ENCODE measurements at places on chromosomes 11 and 22.

DNA sequence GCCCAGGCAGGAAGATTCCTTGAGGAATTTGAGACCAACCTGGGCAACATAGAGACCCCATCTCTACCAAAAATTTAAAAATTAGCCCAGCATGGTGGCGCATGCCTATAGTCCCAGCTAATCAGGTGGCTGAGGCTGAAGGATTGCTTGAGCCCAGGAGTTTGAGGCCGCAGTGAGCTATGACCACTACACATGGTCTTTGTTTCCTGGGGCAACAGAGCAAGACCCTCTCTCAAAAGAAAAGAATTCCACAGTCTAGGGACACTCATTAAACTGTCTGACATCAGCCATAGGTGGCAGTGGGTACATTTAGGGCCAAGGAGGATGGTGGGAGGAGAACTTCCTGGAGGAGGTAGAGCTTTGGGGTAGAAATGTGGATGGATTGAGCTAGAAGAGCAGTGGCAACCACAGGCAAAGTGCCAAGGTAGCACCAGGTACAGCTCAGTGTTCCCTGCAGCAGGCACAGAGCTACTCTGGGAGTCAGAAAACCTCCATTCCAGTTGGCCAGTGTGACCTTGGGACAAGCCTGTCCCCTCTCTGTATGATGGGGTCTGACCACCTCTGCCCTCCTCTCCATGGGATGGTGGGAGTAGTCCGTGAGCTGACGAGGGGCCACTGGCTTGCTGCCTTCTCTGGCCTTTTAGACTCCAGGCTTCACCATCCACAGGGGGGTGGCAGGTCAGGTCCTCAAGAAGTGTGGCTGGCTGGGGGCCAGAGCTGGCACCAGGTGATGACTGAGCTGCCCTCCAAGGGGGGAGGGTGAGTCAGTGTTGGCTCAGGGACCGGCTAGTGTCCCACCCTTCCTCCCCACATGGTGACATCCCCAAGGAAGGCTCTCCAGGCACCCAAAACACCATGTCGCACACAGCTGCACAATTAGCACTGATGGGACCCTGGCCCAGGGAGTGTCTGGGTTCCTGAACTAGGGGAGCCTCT is 3.7 kb upstream of the CLCF1 start:
- DNase-seq: no peak

DNA sequence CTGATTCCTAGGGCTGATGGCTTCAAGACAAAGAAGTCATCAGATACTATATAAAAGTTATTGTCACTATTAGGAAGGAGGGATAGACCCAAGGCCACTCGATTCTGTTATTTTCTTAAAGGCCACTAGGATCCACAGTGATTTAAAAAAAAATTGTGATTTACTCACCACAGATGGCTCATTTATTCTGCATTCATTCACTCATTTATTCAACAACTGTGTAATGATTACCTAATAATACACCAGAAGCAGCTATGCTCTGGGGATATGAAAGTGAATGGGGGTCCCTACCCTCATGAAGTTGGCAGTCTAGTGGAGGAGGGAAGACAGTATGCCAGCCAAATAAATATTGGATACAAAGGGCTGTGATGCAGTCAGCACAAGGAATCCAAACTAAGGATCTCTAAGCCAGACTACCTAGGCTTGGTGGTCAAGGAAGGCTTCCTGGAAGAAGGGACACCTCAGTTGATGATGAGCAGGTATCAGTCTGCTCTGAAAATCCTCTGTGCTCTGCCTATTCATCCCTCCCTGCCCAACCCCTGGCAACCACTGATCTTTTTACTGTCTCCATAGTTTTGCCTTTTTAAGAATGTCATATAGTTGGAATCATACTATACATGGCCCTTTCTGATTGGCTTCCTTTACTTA is 110.5 kb downstream of the NAT10 start:
- no peak for DNase-seq

GRCh38 chr11:19288256-19288655 is 47.5 kb upstream of the E2F8 start:
- no peak for DNase-seq

GRCh38 chr11:34176751-34177209 is 71.4 kb downstream of the NAT10 start:
- DNase-seq: no peak

- no peak for DNase-seq
These were observed 25.4 kb downstream of the OSBPL5 start for GRCh38 chr11:3139481-3140290.

DNA sequence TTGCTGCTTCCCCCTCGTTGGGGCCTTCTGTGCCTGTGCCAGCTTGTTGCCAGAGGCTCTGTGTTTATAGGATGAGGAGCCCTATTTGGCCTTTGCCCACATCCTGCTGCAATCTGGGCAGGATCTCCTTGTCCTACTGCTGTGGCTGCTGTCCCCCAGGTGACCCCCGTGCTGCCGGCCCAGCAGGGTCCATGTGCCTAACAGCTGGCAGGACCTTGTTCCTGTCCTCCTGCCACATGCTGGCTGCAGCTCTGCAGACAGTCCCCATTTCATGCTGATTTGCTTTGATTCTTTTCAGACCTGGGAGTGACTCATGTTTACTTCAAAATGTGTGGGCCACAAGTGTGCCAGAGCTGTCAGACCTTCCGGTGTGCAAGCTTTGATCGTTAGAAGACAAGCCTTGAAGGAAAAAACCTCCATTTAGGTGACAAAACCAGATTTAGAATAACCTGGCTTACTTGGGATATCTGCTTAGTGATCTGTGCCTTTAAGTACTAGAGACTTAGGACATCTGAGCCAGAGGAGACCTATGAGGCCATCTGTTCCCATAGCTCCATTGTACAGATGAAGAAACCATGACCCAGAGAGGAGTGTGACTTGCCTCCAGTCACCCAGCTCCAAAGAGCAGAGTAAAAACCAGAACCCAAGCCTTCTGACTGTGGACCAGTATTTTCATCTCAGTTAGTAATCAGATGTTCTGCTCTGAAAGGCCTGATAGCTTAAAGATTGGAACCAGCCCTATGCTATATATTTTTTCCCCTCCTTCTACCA is 11.1 kb downstream of the NAV2 start:
- peak; percentile 46 for DNase-seq

- no peak for DNase-seq
These were observed at the start of gene ABCC8 for GRCh38 chr11:17476317-17477083. TSS of gene ABCC8 (minus strand) at chr11:17476845. CDS start at chr11:17476776, 69 bp downstream.

GRCh38 chr22:45202333-45203149 is 38.2 kb downstream of the KIAA0930 start:
- no peak for DNase-seq

DNA sequence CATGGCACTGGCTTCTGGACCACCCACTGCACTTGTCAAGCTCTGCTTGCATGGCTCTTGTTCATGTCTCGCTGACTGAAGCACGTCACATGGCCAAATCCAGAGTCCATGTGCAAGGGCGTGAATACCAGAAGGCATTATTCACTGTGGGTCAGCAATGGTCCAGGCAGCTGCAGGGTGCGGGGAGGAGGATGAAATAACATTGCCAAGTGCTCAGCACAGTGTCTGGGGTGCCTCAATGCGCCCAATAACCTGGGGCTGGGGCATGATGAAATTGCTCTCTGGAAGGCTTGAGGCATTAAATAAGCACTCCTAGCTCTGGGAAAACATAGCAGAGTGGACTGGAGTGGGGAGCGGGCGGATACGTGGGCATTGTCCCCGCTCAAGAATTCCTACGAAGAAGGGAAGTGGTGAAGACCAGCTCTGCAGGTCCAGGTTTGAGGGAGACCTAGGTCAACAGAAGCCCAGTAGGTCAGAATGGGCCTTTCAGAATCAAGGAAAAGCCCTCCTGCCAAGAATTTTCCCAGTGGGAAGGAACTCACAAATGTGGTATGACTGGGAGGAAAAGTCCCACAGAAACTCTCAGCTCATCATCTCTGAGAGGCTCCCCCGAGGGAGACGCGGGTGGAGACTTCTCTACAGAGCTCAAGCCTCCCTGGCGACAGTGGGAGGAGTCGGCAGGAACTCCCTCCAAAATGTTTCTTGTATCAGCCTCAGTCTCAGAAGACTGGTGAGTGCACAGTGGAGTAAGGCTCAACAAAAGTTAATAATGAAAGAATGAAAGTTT is 15.3 kb upstream of the ACCSL start:
- no peak for DNase-seq

DNA sequence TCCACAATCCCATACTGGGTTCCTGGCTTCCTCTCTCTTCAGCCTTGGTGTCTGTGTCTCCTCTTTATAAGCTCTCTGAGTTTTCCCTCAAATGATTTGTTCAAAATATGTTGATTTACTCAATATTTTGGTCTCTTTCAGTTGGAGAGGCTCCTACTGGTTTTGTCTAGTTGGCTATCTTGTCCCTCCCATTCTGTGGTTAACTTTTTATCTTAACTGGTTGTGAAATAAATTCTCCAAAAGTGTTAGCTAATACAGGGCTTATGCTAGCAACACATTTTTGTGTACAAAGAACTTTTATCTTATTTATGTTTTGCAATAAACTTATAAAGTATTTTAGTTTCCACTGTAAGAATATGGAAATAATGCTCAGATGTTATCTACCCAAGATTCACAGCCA is 200.9 kb downstream of the AASDHPPT start:
- DNase-seq: no peak

- DNase-seq: no peak
These were observed 131.0 kb downstream of the FBXO7 start for GRCh38 chr22:32605576-32605975.

- DNase-seq: no peak
These were observed 23.7 kb upstream of the PDE3B start for GRCh38 chr11:14619603-14620531.

DNA sequence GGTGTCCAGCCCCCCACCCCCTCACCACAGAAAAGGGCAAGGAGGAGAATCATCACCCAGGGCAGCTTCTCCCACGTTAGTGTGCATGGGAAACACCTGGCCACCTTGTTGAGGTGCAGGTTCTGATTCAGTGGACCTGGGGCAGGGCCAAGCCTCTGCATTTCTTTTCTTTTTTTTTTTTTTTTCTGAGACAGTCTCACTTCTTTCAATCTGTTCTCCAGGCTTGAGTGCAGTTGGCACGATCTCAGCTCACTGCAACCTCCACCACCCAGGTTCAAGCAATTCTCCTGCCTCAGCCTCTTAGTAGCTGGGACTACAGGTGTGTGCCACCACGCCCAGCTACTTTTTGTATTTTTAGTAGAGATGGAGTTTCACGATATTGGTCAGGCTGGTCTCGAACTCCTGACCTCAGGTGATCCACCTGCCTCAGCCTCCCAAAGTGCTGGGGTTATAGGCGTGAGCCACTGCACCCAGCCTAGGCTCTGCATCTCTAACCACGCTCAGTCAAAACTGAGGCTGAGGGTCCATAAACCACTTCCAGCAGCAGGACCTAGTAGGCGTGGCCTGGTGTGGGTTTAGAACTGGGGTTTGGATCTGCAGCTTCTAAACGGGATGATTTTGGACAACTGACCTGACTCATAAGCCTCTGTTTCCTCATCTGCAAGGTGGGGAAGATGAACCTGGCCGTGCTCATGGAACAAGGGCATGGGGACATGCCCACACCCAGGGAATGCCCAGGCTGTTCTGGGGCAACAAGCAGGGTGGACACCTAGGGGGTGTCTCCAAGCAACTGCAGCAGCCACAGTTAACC is 734 bp downstream of the ZP1 start:
- no peak for DNase-seq

GRCh38 chr11:109996060-109996459 is 97.1 kb upstream of the ZC3H12C start:
- DNase-seq: no peak

GRCh38 chr11:117160826-117161225 is 16.7 kb downstream of the PAFAH1B2 start:
- no peak for DNase-seq

- DNase-seq: no peak
These were observed 9.3 kb upstream of the ADAMTS15 start for GRCh38 chr11:130439160-130439519.

- no peak for DNase-seq
These were observed 697.7 kb downstream of the TBC1D22A start for GRCh38 chr22:47460176-47460575.

GRCh38 chr11:33463059-33463458 is 205.9 kb downstream of the HIPK3 start:
- no peak for DNase-seq

DNA sequence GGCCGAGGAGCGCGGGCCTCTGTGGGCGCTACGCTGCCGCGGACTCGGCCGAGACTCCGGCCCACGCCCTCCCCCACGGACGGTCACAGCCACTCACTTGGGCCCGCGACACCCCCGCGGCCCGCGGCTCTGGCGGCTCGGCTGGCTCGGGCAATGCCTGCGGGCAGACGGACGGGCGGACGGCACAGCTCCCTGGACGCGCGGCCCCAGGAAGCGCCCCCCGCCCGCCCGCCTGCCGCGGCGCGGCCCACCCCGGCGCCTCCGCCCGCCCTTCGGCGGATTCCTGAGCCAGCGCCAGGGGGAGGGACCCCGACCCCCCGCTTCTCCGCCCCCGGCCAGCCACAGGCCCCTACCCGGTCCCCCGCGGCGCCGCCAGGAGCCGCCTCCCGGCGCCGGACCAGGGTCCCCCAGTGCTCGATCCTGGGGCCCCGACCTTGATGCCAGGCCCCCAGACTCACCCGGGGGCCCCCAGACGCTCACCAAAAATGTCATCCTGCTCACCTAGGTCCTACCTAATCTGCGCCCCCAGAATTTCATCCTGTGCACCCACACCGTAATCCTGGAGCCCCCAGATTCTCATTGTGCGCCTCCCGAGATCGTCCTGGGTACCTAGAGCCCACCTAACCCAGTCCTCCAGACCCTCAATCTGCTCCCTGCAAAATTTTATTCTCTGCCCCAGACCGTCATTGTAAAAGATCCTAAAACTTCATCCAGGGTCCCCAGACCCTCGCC is at the start of gene EFEMP2:
Gene EFEMP2 (minus strand): TSS at position 215 of the 732 bp plus-strand sequence. CDS start 446 bp downstream, outside the sequence.
- no peak for DNase-seq

GRCh38 chr22:23037429-23038333 is 32.6 kb upstream of the GNAZ start:
- no peak for DNase-seq

GRCh38 chr22:19691721-19692341 is 22.5 kb upstream of the SEPTIN5 start:
- DNase-seq: no peak

DNA sequence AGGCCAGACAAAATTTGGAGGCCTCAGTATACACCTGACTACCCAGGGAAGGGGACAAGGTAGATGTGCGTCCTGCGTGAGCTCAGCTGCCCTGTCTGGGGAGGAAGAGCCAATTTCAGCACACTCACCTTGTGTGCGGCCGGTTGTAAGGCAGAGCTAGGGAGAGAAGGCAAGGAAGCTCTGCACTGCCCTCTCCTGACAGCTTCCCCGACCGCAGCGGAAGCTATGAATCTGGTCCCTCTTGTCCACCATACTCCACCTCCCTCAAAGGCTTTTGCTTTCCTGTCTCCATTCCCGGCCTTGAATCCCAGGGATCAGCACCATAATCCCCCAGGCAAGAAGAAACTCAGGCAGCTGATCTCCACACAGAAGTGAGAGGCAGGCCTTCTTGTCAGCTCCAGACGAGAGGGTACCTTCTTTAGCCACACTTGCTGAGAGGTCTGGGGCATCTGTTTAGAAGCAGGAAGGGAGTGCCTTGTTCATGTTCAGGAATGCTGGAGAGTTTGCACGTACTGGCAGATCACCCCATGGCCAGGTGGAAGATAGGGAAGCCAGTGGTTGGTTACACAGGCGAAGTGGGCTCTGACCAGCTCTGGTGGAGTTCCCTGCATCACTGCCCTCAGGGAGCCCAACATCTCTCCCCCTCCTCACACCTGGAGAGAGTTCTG is 62.5 kb downstream of the FEZ1 start:
- DNase-seq: no peak

GRCh38 chr11:64286801-64287159 is 1.1 kb downstream of the GPR137 start:
- DNase-seq: no peak

GRCh38 chr11:11082646-11083045 is 224.8 kb upstream of the ZBED5 start:
- no peak for DNase-seq

- DNase-seq: no peak
These were observed 593.7 kb upstream of the LUZP2 start for GRCh38 chr11:23903044-23903704.

- no peak for DNase-seq
These were observed 103.8 kb downstream of the STIM1 start for GRCh38 chr11:3959015-3959902.
